ENCODE measurements at places on chromosomes 13 and 19.

- DNase-seq, result no peak
Observed at GRCh38 chr13:28651810-28652401, 7.0 kb upstream of the POMP start.

- DNase-seq, result no peak
Observed at GRCh38 chr13:50140153-50140552, 124.9 kb downstream of the KCNRG start.

DNA sequence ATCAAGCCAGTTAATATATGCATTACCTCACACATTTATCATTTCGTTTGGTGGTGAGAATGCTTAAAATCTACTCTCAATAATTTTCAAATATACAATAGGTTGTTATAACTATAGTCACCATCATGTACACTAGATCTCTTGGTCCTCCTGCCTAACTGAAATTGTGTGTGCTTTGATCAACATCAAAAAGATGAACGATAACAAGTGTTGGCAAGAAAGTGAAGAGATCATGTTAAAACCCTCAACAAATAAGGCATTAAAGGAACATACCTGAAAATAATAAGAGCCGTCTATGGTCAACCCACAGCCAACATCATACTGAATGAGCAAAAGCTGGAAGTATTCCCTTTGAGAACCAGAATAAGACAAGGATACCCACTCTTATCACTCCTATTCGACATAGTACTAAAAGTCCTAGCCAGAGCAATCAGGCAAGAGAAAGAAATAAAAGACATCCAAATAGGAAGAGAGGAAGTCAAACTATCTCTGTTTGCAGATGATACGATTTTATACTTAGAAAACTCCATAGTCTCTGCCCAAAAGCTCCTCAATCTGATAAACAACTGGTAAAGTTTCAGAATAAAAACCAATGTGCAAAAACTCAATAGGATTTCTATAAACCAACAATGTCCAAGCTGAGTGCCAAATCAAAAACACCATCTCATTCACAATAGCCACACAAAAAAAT, 27.9 kb upstream of the OR10H1 start:
- DNase-seq, result no peak

DNA sequence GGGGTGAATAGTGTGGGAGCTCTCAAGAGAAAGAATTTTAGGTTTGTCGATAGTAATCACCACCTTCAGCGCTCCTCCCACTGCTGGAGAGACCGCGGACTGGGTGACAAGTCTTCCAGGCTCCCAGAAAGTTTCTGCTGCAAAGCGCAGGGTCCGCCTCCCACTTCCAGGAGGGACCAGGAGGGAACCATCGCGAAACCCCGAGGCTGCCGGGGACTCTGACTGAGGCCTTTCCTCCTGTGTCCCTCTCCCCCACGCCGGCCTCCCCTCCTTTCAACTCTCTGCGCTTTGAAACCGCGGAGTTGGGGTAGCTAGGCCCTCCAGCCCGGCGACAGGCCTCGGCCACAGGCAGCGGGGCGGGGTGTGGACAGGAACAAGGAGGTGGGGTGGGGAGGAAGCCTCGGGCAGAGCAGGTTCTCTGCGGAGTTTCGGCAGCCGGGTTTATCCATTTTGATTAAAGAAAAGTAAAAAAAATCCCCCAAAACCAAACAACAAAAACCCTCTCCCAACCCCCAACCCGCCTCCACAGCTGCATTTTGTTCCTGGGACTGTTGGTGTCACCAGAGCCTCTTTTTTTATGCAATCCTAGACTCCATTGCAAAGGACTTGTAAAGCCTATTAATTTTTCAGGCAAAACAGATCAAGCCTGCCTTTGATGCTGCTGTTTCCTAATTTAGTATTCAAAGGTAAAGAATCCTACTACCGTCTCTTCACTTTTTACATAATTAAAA, 157.2 kb downstream of the TM9SF2 start:
- peak; percentile 64 for DNase-seq

GRCh38 chr13:70353096-70353495, 244.8 kb upstream of the KLHL1 start:
- DNase-seq, result peak; percentile 4

DNA sequence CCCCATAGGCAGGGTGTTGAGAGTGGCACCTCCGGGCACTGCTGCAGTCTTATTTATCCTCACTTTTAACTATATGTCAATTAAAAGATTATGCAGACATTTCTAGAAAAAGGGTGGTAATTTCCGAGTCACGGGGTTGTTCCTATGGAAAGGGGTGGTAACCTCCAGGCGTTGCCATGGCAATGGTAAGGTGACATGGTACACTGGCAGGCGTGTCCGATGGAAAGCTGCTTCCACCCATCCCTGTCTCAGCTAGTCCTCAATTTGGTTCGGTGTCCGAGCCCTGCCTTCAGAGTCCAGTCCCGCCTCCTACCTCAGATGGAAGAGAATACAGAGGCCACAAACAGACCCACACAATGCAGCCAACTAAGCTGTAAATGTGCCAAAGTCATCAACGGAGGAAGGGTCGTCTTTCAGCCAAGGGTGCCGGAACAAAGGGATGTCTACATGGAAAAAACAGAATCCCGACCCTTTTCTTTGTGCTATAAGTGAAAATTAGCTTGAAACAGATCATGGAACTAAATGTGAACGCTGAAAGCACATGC, 72.6 kb upstream of the C13orf46 start:
- DNase-seq, result no peak

- no peak for DNase-seq
Observed at GRCh38 chr19:47749326-47749725, 4.0 kb downstream of the NOP53 start.

DNA sequence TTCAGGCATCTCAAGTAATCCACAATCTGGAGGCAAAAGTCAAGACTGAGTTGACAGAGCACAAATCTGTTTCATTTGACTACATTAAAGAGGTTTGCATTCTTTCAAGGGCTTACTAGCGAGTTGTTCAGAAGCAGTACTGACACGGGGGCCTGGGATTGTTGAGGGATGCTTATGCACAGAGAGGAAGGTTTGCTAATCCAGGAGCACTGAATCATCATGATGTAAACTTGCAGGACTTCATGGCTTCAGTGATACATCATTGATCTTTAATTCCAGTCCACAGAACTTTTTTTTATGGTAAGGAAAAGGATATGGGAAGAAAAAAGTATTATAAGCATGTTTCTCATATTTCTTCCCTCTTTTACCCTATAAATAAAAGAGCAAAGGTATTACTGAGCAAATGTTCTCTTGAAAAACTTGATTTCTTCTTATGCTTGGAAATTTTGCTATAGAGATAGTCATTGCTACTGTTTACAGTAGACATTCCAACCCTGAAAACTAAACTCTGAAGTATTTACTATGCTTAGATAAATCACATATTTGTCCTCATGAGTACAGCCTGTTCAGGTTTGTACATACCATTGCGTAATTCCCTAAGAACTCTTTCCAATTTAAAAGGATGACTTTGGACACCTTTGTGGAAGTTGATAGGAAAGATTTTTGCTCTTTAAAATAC, 65.8 kb upstream of the KPNA3 start:
- DNase-seq, result no peak

DNA sequence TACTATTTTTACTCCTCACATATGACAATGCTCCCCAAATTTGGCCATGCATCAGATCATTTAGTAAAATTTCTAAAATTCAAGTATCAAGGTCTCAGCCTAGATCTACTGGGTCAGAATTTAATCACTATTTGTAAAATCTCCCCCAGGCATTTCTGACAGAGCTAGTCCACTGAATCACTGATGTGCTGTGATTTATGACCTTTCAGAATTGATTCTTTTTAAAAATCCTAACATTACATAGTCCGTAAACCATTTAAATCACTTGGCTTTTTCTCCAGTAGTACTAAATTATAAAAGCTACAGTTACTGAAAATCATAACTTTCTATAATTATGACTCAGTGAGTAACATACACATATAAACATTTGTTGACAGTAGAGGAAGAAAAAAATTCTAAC, 92.8 kb upstream of the RAP2A start:
- no peak for DNase-seq

GRCh38 chr13:112102243-112102642, 35.3 kb downstream of the SOX1 start:
- no peak for DNase-seq

DNA sequence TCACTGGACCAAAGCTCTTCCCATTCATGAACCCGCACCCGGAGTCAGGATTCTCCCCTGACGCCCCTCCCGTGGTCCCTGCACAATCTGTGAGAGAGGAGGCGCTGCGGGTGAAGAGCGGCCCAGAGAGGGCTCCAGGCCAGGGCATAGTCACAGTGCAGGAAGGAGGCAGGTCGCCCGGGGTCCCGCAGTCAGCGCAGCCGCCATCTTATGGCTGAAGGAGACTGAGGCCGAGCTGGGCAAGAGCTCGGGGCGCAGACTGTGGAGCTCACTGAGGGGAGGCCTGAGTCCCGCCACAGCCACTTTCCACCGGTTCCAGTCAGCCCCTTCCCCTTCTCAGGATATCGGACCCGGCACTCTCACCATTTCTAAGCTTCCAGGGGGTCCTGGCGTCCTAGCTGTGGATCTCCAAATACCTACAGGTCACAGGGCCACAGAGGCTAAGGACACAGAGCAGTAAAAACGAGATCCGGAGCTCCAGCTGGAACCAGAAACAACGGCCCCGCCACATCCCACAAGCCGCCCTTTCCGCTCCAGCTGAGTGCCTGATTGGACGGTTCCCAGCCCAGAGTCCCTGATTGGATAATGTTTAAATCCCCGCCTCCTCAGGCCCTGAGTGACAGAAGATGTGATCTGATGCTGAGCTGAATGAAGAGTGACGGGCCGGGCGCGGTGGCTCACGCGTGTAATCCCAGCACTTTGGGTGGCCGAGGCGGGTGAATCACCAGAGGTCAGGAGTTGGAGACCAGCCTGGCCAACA, at the start of gene ZNF99:
Gene ZNF99, minus strand, starts transcription at position 501 of the 760 bp plus-strand sequence. Its CDS starts 135 bp downstream, at position 366.
- DNase-seq, result no peak

GRCh38 chr19:8615813-8616596, 5.5 kb upstream of the ADAMTS10 start:
- DNase-seq, result peak; percentile 78

GRCh38 chr19:57191141-57192076, at the start of gene ZNF264:
Gene ZNF264 (plus strand): TSS chr19:57191500. CDS start chr19:57191914, 414 bp downstream.
- DNase-seq, result peak; percentile 87
